ENCODE measurements at places on chromosomes 1 and 21.

GRCh38 chr1:111202707-111203623 is 2.5 kb upstream of the DENND2D start:
- DNase-seq: no peak

DNA sequence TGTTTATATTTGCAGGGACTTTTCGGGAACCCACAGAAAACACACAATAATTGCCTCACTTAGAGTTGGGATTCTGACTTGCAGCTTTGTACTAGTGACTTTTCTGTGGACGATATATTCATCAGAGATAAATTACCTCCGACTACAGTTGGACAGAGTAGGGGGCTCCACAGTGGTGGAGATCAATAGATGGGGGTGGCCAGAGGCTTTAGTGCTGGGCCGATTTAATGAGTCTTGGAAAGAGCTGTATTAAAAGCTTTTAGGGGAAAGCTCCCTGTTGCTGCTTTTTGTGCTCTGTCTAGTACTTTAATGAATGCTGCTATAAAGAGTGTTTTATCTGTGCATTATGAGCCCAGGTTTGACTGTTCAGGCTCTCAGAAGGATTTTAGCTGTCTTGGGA is 359.2 kb upstream of the DPYD start:
- DNase-seq: no peak

DNA sequence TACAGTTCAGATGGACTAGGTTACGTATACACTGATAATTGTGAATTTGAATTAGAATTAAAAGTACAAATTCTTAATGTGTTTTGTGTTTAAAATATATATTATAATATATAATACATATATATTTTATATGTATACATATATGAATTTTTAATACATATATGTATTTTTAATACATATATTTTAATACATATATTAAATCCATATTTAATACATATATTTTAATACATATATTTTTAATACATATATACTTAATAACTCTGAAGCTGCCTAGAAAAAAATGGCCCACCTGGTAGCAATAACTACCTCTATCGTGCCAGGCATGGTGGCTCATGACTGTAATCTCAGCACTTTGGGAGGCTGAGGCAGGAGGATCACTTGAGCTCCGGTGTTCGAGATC is 179.1 kb upstream of the SAMSN1 start:
- no peak for DNase-seq

- DNase-seq: no peak
Measured at GRCh38 chr1:211631168-211631567, 44.3 kb downstream of the NEK2 start.

GRCh38 chr1:115467196-115467595 is 129.1 kb upstream of the NGF start:
- no peak for DNase-seq

DNA sequence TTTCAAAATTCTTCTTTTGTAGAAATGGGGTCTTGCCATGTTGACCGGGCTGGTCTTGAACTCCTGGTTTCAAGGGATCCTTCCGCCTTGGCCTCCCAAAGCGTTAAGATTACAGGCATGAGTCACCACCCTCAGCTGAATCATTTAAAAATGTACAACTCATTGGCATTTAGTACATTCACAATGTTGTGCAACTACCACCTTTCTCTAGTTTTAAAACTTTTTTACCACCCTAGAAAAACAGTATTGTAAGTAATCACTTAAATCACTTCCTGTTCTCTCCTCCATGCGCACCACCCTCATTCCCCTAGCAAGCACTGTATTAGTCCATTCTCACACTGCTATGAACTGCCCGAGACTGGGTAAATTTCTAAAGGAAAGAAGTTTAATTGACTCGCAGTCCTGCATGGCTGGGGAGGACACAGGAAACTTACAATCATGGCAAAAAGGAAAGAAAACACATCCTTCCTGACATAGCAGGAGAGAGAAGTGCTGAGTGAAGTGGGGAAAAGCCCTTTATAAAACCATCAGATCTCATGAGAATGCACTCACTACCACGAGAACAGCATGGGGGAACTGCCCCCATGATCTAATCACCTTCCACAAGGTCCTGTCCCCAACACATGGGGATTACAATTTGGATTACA is 14.4 kb upstream of the THEM5 start:
- DNase-seq: no peak

DNA sequence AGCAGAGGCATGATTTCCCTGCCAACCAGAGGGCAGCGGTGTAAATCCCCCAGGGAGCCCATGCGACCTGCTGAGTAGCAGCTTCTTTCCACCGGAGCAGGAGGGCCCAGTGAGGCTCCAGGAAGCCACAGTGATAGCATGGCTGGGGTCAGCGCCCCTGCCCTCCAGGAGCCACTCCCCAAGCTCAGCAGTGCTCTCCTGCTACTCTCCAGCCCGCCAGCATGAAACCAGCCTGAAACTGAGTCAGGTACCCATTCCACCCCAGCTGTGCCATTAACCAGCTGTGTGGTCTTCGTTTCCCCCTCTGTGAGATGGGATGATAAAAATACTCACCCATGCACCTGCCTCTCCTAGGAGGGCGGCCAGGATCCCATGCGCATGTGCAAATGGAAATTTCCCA is 123.8 kb upstream of the TMEM51 start:
- no peak for DNase-seq

- DNase-seq: no peak
Measured at GRCh38 chr1:7228252-7228961, 443.2 kb downstream of the CAMTA1 start.

DNA sequence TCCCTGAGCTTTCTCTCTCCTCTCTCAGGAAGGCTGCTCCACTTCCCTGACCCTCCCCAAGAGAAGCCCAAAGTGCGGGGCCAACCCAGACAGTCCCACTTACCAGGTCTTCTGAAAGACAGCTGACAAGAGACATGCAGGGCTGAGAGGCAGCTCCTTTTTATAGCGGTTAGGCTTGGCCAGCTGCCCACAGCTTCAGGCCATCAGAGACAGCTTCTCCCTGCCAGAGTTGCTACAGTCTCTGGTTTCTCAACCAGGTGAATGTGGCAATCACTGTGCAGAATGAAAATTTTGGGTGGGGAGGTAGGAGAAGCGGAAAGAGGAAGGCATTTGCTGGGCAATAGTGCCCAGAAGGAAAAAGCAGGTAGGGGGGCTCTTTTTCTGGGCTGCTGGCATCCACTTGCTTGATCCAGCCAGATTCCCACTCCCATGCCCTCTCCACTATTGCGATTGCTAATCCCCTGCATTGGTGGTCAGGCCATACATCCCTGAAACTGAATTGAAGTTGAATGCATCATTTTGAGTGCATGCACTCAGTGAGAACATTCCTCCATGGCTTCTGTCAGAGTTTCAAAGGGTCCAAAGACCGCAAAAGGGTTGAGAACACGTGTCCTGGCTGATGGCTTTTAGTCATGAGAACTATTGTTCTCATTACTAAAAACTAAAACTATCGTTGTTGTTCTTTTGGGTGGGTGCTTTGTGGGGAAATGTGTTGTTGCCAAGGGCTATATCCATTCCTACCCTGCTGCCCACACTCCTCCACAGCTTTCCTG is at the start of gene S100A8:
Gene S100A8, minus strand, starts transcription at position 136 of the 773 bp plus-strand sequence. CDS start 538 bp downstream, outside the sequence.
- DNase-seq: no peak

DNA sequence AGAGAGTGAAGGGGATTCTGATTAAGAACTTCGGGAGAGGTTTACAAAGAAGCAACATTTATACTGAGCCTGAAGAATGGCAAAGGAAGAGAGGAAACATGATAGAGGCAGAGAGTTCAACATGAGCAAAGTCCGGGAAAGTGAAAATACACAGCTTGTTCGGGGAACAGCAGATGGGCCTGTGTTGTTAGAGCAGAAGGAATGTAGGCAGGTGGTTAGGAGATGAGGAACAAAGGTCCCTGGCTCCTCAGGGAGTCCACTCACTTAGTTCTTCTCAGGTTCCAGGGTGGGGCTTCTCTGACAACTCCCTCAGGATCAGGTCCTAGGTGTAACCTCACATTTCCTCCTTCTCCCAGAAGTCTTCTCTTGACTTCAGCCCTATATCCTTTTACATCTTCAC is 5.1 kb upstream of the ZNF326 start:
- DNase-seq: no peak

DNA sequence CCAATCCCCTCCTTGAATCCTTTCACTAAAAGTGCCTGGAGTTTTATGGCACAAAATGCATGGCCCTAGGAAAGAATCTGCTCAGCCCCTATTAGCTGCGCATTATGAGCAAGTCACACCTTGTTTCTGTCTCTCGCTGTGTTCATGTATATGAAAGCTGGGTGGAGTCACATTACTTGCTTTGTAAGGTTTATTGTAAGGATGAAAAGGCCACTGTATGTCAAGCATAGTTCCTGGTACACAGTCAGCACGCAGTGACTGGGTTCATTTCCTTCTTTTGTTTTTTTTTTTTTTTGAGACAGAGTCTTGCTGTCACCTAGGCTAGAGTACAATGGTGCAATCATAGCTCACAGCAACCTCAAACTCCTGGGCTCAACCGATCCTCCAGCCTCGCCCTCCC is 6.7 kb upstream of the SLC9A1 start:
- DNase-seq: no peak

- no peak for DNase-seq
Measured at GRCh38 chr1:229258757-229259060, 12.2 kb upstream of the RAB4A start.

- DNase-seq: no peak
Measured at GRCh38 chr1:236568285-236568894, 35.9 kb downstream of the HEATR1 start.

GRCh38 chr1:153959454-153959853 is 1.0 kb upstream of the CRTC2 start:
- DNase-seq: no peak

GRCh38 chr1:44676484-44677200 is 2.1 kb downstream of the ARMH1 start:
- DNase-seq: no peak

DNA sequence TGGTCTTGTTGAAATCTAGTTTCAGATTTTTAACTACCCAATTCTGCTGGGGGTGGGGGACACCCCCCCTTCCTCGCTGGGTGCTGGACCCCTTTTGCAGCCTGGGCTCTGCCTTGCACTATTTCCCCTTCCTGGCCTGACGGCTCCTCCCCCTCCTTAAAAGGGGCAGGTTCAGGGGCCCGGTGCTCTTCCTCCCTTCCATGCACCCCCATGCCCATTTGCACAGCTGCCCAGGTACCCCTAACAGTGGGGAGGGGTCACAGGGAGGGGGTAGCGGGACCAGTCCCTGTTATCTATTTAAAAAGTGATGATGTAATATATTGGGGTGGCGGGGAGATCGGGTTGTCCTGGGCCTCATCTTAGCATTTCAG is 15.3 kb downstream of the ZBTB7B start:
- no peak for DNase-seq

DNA sequence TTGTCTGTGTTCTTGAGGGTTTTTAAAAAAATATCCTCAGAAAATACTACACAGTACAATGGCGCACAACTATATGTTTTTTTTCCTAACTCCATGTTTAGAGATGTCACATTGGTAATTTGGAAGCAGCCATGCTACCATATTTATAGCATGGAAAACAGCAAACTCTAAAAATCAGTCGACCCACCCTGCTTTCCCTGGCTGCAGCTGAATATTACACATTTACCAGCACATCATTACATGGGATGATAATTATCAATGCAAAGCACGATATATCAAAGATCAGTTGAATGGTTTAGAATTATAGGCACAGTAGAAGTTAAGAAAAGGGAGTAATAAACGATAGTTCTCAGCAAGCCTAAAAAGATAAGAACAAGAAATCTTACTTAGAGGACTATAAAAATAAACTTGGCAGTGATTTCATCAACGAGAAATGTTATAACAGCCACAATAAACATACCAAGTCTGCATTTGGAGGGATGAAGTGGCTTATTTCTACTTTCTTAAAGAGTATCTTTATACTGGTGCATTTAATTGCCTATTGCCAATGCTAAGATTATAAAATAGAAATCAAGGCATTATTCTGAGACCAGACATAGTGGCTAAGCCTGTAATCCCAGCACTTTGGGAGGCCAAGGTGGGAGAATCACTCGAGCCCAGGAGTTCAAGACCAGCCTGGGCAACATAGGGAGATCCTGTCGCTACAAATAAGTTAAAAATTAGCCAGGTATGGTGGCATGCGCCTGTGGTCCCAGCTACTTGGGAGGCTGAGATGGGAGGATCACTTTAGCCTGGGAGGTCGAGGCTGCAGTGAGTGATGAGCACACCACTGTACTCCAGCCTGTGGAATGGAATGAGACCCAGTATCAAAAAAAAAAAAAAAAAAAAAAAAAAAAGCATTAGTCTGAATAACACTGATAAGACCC is 43.4 kb downstream of the WDR64 start:
- no peak for DNase-seq

DNA sequence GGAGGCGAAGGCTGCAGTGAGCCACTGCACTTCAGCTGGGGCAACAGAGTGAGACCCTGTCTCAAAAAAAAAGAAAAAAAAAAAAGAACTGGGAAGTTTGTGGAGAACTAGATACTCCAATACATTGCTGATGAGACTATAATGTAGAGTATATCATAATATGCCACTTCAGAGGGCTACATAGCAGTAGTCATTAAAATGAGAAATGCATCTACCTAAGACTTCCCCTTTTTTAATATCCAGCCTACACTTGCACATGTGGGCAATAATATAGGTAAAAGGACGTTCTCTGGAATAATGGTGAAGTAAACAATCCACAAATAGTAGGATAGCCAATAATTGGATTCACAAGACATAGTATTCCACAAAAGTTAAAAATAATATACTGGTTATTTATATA is 311.0 kb downstream of the HLX start:
- no peak for DNase-seq

DNA sequence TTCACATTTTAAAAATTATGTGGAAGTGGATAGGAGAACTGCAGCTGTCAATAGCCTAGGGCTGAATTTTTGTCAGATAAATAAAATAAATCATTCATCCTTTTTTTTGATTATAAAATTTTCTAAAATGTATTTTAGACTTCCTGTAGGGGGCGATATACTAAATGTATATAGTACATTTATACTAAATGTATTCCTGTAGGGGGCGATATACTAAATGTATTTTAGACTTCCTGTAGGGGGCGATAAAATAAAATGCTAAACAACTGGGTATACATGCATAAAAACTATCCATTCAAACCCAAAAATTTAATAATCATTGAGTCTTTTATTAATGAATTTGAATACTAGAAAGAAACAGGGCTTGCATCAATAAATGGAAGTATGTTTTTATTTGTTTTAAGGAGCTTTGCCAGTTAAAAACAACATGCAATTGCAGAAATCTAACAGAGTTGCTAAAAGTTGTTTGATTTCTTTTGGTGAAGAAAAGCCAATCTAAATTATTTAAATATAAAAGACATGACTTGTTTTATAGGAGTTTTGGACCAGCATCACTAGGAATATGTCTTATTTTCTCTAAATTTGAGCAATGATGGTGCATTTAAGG is 31.4 kb downstream of the CLCA1 start:
- no peak for DNase-seq

DNA sequence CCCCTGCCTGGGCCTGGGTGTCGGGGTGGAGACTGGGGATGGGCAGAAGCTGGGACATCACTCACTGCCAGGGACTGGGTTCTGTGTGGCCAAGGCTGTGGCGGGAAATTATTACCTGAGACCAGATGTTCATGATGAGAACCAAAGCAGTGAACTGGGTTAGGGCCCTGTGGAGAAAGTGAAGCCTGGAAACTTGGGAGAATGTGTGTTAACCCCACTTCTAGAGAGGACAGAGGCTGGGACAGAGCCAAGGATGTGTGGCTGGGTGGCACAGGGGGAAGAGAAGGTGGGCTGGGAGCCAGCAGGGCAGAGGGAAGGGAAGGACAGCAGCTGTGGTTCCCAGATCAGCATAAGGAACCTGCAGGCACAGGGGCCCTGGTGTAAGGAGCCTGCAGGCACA is 31.3 kb downstream of the CNIH3 start:
- DNase-seq: no peak

GRCh38 chr1:57800376-57800775 is 376.5 kb upstream of the DAB1 start:
- DNase-seq: no peak

Measured in GM19239 (cell line).